Smooth muscle cell of bladder (primary cell): ENCODE measurements at places on chromosomes 6 and 20. TPM values are rescaled to one million over a fixed set of nuclear protein-coding genes. Genes with fewer than 3 reads are reported as not detected.

The CPNE5 gene
- total RNA-seq, result 0.55 TPM in 1 of 2 replicates, not detected in the other

The TGM2 gene
- 114 and 241 TPM in 2 replicates for total RNA-seq

The IMPG1 gene
- total RNA-seq, result not detected in 2 replicates

The KCNK16 gene
- not detected in 2 replicates for total RNA-seq

The TRIM38 gene
- total RNA-seq, result 8.1 and 10.3 TPM in 2 replicates

The ELOVL4 gene
- 4.7 and 5.6 TPM in 2 replicates for total RNA-seq

The SIM1 gene
- total RNA-seq, result not detected in 2 replicates

The HAO1 gene
- not detected in 2 replicates for total RNA-seq

The SIRPG gene
- total RNA-seq, result not detected in 2 replicates

The POM121L2 gene
- total RNA-seq, result not detected in 2 replicates

The PTCHD4 gene
- total RNA-seq, result 3.0 and 5.5 TPM in 2 replicates

The PRR18 gene
- not detected in 2 replicates for total RNA-seq

The ADGB gene
- total RNA-seq, result not detected in 2 replicates

The EYA4 gene
- 16.6 and 16.8 TPM in 2 replicates for total RNA-seq

The MYBL2 gene
- total RNA-seq, result 0.37 and 0.71 TPM in 2 replicates
